ENCODE measurements at places on chromosomes 6 and 20.

DNA sequence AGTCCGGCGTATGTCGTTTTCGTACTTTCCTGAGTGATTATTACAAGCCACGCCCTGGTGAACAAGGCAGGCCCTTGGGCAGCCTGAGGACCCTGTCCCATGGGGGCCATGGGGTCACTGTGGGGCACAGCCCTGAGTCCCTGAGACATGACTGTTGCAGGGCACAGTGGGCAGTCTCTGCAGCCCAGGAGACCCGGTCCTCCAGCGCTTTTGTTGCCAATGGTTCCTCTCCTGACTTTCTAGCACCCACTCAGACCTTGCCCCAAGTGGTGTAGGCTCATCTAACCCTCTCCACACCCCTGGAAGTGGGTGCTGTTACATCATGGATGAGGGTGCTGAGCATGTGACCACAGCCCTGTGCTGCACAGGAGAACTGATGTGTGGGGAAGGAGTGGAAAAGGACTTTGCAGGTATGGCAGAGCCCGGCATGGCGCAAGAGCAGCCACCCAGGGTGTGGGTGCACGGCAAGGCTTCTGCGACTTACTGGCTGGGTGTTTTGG, 319.5 kb downstream of the TAF4 start:
- DNase-seq = no peak

DNA sequence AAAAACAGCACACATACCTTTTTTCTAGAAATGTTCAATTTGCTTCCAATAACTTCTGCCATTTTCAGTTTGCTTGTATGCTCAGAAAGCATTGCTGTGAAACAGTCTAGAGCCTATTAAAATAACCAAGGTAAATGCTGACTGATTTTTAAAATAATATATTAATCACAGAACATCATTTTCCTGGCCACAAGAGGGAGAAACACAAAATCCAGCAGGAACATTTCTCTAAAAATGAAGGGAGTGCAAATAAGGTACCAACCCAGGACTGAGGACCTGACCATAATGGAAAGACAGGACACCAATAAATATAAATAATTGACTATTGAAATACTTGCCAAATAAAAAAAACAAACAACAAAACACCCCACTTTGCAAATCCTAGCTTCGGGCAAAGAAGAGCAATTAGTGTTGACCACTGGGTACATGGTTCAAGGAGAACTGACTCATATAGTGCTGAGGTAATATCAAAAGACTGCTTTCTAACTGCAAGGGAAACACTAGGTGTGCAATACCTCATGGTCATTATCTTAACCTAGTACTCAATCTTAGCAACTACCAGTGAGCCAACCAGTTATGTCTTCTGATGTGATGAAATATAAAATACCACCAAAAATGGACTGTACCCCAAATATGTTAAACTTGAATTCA, 42.9 kb downstream of the MDN1 start:
- no peak for DNase-seq

- DNase-seq = no peak
These were observed 182.7 kb upstream of the PMEPA1 start for GRCh38 chr20:57892471-57892870.

- DNase-seq = no peak
These were observed 2.6 kb downstream of the SAMD5 start for GRCh38 chr6:147510929-147511590.

DNA sequence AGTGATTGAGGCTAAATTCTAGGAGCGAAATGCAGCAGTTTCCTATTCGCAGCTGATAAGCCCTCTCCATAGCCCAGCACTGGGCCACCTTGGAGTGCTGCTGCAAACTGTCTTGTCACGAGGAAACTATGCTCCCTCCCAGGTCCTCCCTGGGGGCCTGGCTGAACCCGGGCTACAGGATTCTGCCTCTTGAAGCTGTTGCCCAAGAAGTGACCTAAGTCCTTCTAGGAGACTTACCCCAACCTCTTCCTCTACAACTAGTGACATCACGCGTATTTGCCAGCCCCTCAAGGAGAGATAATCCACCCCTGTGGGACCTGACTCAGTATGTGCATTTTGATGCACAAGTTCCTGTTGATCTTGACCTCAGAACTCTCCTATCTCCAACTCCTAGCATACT, 26.5 kb upstream of the ZFAND3 start:
- no peak for DNase-seq

GRCh38 chr6:144066741-144067484, 28.5 kb downstream of the SF3B5 start:
- DNase-seq = no peak

- no peak for DNase-seq
These were observed 185.6 kb downstream of the GJA10 start for GRCh38 chr6:90079560-90080490.

- no peak for DNase-seq
These were observed 8.3 kb downstream of the TFAP2A start for GRCh38 chr6:10406556-10406955.

GRCh38 chr20:13900496-13900895, 89.9 kb downstream of the SEL1L2 start:
- DNase-seq = no peak

- DNase-seq = no peak
These were observed 59.8 kb upstream of the DEK start for GRCh38 chr6:18323935-18324705.

GRCh38 chr6:128168244-128168643, 267.4 kb upstream of the THEMIS start:
- no peak for DNase-seq

DNA sequence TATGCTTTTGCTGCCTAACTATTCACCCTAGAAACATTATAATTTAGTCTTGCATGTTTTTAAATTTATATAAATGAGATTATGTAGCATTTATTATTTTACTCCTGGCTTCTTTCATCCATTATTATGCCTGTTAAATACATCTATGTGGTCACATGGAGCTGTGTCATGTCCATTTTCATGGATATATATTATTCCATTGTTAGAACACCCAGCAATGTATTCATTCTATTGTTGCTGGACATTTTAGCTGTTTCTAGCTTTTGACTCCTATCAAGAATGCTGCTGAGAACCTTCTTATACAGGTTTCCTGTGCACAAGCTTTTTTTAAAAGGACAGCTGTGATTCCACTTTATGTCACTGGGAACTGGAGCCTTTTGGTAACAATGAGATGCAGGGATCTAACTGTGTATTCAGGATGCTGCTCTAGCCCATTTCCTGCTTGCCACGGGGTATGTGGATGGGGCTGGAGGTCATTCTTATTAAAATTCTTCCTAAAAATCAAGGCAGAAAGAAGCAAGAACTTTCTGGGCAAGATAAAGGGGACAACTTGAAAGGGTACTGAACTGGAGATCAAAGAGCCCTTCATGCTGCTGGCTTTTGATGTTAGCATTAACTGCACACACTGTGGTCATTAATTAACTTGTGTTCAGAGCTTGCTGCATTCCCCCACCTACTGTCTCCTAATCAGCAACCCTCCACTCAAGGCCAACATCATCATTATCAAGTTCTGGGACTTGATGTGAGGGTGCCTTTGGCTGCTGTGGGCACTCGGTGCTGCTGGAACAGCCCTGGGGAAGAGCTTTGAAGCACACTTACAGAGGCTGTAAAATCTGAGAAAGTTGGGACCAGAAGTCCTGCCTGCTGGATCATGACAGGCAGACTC, 96.6 kb upstream of the AKIRIN2 start:
- no peak for DNase-seq

DNA sequence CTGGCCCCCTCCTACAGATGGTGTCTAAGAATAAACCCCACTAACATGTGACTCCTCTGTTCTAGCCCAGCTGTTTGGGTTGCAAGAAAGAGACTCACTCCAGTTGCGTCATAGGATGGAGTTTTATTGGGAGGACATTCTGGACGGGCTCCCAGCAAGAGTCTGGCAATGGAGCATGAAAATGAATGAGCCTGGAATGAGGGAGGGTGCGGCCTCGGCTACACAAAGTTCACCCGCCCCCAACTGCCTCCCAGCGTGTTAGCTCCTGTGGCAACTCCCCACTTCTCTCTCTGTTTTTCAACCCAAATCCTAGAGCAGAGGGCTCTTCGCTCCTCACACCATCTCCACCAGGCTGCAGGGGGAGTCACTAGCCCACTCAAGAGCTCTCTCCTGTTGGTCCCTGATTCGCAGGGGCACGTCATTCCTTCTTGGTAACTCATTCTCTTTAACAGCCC, 5.1 kb upstream of the ADAM33 start:
- no peak for DNase-seq

DNA sequence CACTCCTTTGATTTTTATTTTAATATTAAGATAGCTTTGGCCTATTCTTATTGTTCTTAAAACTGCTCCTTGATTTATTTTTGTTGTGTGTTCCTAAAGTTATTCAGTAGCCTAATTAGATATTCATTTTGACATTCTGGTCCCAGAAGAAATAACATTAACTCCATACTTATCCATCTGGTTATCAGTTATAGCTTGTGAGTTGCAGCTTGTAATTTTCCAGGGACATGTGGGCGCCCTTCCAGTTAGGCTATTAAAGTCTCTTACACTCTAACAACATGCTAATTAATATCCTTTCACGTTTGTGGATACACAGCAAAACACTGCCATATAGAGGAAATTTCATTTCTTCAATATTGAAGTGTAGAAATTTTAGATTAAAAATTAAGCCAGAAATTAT, 987.5 kb downstream of the HACE1 start:
- DNase-seq = no peak

DNA sequence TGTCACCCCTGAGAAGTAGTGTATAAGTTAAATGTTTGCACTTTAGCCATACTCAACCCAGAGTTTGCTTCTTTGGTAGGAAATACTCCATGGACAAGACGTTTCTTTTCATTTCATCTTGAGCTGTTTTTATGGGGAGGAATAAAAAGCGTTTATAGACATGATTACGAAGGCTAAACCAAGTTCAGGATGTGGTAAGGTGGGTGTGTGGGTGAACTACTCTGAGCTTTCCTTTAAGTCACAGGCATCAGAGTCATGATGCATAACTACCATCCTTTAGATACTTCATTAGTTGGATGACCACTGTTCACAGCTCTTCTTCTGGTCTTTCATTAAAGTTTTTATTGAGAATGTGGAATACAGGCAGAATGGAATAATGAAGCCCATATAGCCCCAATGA, 48.9 kb downstream of the EBF4 start:
- no peak for DNase-seq

- DNase-seq = no peak
These were observed 175.1 kb upstream of the JAG1 start for GRCh38 chr20:10848810-10849370.

- no peak for DNase-seq
These were observed at the start of gene NT5E for GRCh38 chr6:85449818-85450759. Gene NT5E, plus strand, starts transcription at chr6:85450083. Its CDS starts 57 bp downstream, at chr6:85450140.

DNA sequence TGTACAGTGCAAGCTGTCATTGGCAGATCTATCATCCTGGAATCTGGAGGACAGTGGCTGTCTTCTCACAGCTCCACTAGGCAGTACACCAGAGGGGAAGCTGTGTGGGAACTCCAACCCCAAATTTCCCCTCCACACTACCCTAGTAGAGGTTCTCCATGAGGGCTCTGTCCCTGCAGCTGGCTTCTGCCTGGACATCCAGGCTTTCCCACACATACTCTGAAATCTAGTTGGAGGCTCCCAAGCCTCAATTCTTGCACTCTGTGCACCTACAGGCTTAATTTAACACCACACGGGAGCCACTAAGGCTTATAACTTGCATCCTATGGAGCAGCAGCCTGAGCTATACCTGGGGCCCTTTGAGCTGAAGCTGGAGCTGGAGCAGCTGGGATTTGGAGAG, 43.0 kb upstream of the TRIM39 start:
- DNase-seq = no peak

- DNase-seq = no peak
These were observed 146.1 kb upstream of the C6orf118 start for GRCh38 chr6:165455488-165455887.

DNA sequence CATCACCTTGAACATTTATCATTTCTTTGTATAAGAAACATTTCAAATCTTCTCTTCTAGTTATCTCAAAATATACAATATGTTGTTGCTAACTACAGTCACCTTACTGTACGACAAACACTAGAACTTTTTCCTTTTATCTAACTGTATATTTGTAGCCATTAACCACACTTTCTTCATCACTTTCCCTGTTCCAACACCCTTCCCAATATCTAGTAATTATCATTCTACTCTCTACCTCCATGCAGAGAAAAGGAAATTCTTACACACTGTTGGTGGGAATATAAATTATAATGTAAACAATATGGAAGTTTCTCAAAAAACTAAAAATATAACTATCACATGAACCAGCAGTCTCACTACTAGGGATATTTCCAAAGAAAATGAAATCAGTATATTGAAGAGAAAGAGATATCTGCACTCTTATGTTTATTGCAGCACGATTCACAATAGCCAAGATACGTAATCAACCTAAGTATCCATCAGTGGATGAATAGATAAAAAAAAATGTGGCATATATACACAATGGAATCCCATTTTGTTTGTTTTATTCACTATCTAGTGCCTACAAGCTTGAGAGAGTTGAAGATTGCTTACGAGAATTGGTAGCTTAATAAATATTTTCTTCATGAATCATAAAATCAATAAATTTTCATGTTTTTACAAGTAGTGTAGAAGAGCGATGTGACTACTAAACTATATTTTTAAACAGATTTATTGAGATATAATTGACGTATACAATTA, 2.4 kb downstream of the RHAG start:
- DNase-seq = no peak

DNA sequence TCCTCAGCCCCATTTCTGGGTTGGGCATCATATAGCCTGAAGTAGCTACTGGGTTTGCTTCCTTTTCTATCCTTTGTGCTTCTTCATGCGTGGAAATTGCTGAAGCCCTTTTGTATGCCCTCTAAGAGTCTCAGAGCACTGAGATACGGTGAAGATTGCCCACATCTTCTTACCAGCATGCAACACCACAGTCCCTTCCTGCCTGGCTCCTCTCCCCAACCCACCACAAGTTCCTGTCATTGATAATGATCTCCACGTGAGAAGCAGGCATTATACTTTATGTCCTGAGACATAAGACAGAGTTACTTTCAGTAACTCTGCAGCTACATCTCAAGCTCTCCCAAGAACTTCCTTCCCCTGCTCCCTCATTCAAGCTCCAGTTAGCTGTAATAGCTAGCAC, 15.8 kb upstream of the PLCB4 start:
- no peak for DNase-seq

- DNase-seq = no peak
These were observed 696.7 kb upstream of the MARCKS start for GRCh38 chr6:113160306-113161017.

DNA sequence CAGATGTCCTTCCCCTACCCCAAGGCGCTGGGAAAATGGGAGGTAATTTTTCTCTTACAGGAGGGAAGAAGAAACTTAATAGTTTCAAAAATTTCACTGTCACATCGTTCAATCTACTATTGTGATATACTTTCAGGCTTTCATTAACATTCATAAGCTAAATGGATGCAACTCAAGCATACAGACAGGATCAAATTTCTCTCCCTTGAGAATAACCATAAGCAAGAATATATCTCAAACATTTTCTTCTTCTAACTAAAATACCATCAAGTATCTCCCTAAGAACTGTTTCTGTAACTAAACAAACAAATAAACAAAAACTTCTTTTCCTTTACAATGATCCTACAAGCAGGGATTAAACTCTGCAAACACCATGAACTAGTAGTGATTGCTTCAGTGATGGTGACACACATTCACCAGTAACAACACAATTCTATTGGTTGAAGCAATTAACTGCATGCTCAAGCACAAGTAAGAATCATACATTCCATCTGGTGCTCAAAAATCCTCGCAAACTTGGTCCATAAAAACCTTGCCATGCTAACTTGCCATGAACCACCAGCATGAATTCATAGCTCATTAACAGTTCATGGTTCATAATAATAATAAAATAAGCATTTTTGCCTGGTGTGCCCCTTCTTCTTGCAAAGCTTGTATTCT, 183.8 kb downstream of the PTPRK start:
- no peak for DNase-seq

All from stimulated activated CD4-positive, alpha-beta T cell treated with anti-CD3 and anti-CD28 coated beads, Interleukin-1b, Interleukin-23, amount 100 ng/mL, for 1 hour (primary cell).